HT-29 (cell line): ENCODE measurements at places on chromosomes 4 and X.

DNA sequence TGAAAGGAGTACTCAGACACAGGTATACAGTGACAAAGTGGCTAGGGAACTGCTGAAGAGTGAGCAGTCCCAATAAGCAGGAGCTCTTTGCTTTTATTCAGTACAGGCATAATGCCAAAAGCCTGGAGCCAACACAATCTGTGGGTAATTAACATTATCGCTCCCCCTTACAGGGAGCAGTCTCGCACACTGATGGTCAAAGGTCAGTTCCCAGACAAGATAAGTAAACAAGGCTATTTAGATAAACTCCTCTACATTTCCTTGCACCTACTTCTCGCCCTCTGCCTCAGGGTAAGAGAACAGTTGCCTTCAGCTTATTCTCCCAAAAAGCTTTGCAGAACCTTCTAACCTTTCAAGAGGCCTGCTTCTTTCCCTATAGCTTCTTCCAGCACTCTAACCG lies 73.9 kb upstream of the TAF9B start:
- peak; percentile 11 for DNase-seq

- DNase-seq = no peak
Measured at GRCh38 chr4:154230091-154230490, 261.5 kb downstream of the DCHS2 start.

DNA sequence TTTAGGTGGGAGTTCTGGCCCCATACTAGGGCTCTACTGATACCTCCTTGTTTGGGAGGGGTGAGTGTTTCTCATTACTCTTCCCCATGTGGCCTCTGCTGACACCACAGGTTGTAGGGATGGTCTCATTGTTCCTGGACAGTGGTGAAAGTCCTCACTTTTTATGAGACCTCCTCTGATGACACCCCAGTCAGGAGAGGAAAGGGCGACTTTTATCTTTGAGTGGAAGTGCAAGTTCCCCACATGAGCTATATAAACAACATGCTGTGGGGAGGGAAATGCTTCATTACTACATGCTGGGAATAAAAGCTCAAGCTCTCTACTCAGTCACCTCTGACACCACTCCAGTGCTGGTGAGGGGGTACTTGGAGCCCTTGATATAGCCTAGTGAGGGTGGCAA lies 29.5 kb upstream of the MAGEA6 start:
- DNase-seq = no peak

GRCh38 chr4:133160853-133161252 lies 11.8 kb downstream of the PCDH10 start:
- no peak for DNase-seq

- no peak for DNase-seq
Measured at GRCh38 chr4:138475116-138475515, 233.0 kb upstream of the SLC7A11 start.
